ENCODE measurements at places on chromosomes 6 and 20.

GRCh38 chr6:444653-445275, 53.2 kb downstream of the IRF4 start:
- DNase-seq = peak; percentile 52

DNA sequence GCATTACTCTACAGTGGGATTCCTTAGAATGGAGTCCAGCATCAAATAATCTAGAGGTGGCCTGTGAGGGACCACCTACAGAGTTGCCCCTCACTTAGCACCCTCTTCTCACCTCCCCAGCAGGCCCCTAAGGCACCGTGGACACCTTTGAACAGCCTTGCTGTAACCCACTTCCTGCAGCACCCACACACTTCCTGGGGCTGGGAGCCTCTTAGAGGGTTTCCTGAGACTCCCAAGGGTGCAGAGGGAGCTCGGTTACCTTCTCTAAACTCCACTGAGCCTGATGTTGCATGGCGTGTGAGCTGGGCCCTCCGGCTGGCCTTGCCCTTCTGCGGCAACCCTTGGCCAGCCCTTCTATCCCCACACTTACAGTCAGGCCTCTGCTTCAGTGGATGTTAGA, 7.3 kb upstream of the SIRPG start:
- DNase-seq = peak; percentile 54

DNA sequence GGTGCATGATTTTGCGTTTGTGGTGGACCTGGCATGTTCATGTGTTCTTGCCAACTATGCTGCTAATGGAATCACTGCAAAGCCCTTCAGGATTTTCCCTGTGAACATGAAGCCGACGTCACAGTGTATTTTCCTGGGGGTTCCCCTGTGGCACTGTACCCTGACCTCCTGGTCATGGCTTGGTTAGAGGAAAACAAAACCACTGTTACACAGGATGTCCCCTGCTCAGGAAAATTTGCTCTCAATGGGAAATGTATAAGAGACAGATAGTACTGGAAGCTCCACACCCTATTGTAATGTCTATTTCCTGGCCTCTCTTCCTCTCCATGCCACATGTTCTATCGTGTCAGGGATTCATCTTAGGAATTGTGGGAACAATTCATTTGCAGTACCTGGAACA, 19.7 kb downstream of the TSHZ2 start:
- no peak for DNase-seq

DNA sequence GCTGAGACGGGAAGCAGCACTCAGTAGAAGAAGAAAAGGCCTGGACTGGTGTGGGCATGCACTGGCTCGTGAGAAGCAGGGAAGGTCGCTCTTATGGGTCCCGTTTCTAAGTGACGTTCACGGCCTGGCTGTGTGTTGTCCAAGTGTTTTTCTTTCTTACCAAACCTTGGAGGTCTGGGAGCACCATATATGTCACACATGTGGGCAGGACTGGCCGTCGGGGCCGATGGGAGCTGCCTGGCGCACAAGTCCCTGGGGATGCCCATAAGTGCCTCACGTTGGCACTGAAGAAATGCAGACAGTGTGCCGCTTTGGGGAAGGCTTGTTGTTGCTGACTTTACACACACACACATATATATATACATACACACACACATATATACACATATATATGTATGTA, 86.0 kb upstream of the DUSP22 start:
- DNase-seq = no peak

DNA sequence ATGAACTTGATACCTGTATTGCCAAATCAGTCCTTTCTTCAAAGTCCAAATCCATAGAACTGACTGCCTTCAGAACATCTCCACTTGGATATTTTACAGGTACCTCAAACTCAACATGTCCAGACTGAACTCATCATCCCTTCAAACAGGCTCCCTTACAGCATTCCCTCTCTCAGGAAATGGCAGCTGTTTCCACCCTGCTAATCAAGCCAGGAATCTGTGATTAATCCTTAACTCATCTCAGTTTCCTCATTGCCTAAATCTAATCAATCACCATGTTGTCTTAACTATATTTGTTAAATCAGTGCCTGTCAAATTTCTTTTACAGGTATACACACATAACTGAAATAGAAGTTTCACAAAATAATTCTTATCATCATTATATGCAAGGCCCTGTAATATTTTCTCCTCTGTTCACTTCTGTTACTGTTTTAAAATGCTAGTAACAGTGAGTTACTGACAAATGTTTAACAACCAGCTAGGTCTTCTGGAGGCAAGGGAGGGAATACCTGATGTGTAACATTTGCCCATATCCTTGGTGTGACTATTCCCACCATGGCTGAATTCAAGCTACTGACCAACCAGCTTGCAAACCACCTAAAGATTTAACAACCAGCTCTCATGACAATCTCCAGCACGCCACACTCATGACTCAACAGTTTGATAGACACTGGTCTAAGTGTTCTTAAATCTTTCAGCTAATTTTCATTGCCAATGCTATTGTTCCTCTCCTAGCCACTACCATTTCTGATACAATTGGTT, 124.9 kb downstream of the ADAT2 start:
- no peak for DNase-seq

DNA sequence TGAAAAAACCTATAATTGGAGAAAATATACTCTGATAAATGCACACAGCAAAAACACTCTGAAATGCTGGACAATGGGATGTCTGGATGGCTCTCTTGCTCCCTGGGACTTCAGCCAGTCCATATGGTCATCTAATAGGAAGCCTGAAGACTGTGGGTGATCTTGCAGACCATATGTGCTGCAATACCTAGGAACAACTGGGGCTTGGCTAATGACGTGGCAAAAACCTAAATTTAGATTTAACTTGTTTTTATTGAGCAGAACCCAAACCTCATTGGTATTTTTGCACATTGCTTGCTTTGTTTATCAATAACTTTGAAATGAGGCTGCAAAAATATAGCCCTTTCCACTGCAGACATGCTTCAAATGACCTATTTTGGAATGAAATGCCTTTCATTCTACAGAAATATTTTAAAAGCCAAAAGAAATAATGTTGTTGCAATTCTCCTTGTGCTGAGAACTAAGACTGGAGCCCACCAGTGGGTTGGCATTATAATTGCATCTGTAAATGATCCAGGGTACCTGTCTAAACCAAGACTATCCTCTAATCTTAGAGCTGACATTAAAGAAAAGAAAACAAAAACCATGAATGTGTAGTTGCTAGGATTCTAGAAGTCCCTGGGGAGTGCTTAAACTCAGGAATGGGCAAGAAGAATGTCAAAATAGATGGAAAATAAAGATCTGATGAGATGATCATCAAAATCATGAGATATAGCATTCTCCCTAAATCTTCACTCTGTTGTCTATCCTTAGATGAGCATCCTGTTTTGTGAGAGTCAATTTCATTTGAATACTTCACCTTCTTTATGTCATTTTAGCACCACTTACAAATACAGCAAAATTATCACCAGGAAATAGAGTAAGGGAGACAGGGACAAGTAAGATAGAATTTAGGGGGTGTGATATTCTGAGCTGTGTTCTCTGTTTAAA, 152.1 kb upstream of the RIMS1 start:
- DNase-seq = no peak

DNA sequence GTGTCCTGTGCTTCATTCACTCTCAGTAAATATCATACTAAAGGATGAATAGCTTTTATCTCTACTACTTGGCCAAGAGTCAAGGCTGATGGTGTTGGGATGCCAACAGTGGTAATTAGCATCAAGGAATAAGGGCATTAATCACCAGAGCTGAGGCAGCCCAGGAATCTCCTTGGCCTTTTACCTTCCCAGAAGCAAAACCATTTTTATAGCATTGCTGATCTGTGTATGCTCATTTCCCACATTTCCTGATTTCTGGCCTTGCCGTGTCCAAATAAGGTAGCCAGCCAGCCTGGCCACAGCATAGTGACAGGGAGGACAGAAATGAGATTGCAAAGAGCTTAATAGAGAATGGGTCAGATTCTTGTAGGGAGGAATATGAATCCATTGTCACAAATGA, 76.7 kb upstream of the FOXO3 start:
- no peak for DNase-seq

DNA sequence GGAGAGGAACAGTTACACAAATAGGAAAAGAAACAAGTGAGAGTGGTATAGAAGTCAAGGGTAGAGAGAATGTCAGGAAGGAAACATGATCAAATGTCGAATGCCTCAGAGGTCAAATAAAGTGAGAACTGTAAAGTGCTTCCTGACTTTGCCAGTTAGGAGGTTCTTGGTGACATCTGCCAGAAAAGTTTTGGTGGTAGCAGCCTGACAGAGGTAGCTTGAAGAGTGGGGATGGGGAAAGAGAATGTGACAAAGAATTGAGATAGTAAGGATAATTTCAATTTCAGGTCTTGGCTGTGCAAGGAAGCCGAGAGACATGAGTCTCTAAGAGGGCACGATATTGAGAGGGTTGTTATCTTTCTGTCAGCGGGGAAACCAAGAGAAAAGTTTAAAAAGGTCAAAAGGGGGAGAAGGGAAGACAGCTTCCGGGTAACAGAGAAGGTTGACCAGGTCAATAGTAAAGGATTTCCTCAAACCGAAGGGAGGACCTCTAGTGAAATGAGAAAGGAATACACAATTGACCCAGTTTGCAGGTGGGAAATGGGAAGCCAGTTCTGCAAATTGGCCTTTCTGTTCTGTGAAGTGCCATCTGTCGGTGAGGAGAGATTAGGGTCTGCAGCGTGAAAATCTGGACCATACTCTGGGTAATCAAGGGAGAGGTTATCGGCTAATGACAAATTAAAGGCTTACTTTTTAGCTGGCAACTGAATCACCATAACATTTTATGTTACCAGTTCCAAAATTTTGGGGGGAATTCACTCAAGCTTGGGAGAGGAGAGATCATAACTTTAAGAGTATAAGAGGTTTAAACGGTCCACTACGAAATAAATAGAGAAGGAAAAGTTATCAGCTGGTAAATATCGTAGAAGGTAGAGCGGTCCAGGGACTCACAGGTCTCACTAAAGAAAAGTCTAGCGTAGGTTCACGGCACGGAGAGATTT, 973 bp upstream of the BRD2 start:
- no peak for DNase-seq

- no peak for DNase-seq
Measured at GRCh38 chr6:53672237-53672636, 6.7 kb upstream of the KLHL31 start.

DNA sequence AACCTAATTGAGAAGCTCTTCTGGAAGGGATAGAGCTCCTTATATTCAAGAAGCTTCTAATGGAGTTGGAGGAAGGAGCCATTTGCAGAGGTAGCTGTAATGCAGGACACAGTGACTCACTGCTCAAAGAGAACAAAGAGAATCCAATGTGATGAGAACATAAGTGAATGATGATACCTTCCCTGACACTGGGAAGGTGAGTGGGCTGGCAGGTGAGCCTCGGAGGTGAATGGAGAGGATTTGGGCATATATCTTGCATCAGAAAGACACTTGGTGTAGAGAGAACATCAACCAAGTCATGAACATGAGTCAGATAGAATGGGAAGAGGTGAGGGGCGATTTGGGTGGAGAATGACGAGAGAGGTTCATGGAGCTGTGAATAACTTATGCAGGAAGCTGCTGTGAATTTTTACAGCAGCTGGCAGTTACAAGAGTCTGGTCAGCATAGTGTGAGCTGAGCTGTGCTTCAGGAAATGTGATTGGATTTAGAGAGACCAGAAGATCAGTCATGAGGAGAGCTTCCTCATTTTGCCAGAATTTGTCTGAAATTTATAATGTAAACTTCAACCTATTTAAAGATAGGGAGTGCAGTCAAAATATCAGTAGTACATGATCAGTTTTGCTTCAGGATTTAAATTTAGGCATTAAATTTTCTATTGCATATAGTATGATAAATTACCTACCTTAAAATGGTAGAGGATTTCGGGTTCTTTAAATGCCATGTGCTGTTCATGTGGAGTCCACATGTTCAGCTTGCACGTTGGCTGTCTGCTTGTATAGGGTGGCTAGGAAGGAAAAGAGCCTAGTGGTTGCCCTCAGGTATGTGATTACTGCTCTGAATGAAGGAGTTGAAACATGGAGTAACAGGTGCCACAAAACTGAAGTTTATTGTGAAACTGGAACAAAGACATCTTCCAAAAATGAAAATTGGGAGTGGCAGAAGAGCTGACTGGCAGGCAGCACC, 59.2 kb upstream of the KIF25 start:
- no peak for DNase-seq

DNA sequence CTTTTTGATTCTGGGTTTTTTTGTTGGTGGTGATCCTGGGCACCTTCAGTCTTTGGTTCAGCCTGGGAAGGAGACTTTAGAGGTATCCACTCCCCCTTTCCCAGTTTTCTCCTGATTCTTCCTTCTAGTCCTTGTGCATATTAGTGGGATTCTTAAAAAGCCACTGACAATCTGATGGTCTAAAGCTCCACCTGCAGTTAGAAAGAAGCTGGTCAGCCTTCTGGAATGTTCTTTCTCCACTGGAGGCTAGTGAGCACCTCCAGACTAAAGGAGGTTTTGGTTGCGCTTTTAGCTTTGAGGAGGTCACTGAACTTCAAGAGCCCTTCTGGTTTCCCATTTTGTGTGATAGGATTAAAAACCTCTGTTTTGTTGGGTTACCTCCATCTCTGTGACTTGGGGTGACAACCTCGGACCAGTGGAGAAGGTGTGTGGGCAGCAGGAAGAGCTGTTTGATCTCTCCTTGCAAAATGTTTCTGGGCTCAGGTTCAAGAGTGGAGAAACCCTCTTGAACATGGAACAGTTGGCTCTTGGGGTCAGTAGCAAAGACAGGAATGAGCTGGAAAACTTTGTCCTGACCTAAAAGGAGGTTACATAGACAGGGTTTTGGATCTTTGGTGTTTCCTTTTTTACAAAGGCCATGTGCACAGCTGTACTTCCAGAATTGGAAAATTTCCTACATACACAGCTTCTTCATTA, 29.0 kb downstream of the JARID2 start:
- DNase-seq = no peak

DNA sequence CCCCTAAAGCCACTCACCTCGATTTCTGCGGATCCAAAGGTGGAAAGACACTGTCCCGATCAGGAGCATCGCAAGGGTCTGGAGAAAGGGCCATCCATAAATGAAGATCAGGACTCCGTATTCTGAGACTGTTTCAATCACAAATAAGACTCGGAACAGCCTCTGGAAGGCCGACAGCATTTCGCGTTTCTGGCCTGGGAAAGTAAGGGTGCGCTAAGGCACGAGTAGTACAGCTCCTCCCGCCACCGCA, 44.6 kb downstream of the DPPA5 start:
- no peak for DNase-seq

- DNase-seq = no peak
Measured at GRCh38 chr6:5305968-5306626, 44.8 kb downstream of the FARS2 start.

DNA sequence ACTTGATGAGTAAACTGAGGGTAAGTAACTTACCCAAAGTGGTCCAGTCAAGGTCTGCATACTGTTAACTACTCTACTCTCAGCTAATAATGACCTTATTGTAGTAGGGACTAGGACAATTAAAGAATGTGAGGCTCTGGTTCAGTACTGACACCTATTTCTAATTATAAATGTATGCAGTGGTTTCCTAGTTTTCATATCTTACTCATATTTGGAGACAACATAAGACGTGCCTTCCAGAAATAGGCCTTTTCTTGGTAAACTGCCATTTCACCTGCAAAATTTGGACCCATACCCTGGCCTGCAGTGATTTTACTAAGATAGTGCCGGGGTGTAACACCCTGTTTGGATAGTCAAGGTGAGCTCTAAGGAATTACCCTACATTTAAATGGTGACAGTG, 24.7 kb downstream of the GJA1 start:
- no peak for DNase-seq

GRCh38 chr6:107991061-107991460, 33.1 kb upstream of the SEC63 start:
- no peak for DNase-seq

- no peak for DNase-seq
Measured at GRCh38 chr6:9581155-9581554, 833.7 kb downstream of the TFAP2A start.
